ENCODE measurements at places on chromosomes 4 and X.
A peak's percentile ranks its signal among the peaks of the same experiment; 100 is the strongest.

GRCh38 chr4:26171941-26172340 lies 148.9 kb upstream of the RBPJ start:
- peak; percentile 82 for DNase-seq

DNA sequence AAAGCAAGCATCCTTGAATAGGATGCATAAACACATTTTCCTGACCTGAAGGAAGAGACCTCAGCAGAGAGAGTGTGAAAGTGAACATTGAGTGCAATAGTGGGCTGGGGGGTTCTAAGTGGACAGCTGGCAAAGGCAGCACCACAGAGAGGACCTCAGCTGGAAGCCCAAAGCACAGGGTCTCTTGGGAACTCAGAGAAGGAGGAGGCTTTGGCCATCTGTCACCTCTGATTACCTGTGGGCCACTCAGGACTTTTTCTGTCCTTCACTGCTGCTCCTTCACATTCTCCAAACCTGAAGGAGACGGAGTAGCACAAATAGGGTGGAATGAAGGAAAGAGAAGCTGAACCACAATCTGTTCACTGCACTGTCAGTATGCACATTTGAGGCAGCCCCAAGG lies 37.9 kb upstream of the FAT4 start:
- no peak for DNase-seq

GRCh38 chr4:148857239-148857972 lies 415.2 kb upstream of the NR3C2 start:
- DNase-seq, result no peak

- DNase-seq, result no peak
Observed at GRCh38 chrX:11334165-11334564, 41.0 kb downstream of the AMELX start.

- DNase-seq, result no peak
Observed at GRCh38 chr4:8045909-8046308, 106.2 kb upstream of the AFAP1 start.

DNA sequence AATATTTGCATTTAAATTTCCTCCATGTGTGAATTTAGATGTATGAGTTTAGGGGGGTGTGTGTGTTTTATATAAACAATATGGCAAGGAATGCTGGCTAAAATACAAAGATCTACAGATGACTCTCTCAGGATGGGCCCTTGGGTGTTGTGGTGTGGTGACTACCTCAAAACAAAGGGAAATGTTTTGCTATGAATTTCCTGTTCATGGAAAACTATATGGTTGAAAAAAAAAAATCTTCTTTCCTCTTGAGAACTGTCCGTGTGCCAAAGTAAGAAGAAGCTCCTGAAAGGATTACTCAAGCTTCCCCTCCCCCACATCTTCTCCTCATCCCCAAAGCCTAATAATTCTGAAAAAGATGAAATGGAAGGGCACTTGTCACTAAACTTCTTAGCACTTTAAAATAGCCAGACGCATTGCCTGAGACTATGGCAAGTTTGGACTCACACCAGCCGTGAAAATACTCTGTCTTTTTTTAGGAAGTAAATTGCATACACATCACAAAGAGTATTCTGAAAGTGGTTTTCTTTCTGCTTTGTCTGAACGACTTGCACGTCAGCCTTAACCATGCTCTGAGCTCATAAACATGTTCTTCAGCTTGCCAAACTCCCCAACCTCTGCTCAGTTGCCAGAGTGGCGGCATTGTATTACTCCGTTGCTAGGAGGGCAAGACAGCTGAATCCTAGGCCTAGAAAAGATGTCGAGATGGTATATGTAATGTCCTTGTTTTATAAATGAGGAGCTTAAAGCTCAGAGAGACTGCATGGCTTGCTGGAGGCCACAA lies 250.4 kb upstream of the JADE1 start:
- peak; percentile 44 for DNase-seq

DNA sequence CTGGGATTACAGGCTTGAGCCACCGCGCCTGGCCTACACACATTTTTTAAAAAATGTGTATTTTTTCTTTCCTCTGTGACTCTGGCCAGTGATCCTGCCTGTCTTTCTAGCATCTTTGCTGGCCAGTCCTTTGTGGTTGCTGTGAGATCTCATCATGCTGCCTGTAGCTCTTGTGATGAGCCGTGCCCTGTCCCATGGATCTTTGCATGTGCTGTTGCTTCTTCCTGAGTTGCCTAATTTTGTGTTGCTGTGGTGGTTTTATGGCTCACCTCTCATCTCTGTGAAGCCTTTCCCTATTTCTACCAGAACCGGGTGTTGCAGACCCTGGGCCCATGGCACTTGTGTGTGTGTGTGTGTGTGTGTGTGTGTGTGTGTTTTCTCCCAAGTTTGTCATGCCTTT lies 8.3 kb downstream of the NSD2 start:
- DNase-seq, result no peak

DNA sequence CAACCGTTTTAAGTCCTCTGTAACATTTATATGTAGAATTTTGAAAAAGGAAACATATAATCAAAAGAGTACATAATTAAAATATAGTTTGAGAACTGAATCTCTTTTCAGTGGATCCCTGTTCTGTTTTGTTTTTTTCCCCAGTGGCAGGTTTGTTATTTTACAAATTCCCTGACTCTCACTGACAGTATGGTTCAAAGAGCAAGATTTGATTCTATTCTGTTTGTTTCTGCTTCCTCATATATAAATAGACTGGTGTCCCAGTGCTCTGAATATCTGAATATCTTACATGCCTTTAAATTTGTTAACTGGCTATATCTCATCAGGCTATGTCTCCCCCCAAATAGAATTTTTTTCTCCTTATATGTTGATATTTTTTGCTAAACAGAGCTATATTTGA lies 16.6 kb downstream of the SULT1E1 start:
- DNase-seq, result no peak

GRCh38 chrX:150365051-150365989 lies 2.2 kb downstream of the MAMLD1 start:
- DNase-seq, result peak; percentile 29

DNA sequence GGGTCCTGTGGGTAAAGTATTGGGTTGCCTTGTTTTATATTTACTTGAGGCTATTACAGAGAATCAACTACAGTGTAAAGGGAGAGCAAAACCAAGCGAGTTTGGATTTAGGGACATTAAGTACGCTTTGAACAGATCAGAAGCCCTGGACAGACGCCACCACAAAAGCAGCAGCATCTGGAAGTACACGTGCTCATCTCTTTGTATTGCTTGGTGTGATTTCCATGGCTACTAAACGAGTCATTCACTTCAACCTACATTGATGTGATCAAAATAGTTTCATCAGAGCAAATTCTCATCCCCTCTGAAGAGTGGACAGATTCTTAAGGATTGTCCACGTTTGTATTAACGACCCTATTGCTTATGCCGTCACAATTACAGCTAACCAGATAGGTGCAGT lies 85.1 kb downstream of the SORBS2 start:
- DNase-seq, result no peak

DNA sequence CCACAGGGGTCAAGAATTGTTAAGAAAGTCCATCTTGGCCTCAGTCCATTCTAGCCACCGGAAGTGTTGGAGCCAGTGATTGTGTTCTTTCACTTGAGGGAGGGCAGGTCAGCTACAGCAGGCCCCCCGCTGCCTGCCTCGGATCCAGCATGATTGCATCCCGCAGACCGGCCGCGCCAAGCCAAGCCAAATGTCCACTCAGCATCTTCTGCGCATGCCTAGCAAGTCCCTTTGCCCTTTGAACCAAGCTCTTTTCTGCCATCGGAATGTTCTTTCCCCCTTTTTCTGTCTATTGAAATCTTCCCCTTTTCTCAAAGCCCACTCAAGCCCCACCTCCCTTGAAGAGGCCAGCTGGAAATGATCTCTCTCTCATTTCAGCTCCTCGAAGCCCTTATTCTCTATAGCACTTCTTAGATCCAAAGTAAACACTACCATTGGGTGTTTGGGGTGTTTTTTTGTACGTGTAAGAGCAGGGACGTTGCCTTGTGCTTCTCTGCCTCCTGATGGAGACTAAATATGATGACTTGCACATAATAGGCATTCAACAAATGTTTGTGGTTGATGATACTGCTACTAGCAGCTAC lies 147.8 kb upstream of the BCOR start:
- no peak for DNase-seq

DNA sequence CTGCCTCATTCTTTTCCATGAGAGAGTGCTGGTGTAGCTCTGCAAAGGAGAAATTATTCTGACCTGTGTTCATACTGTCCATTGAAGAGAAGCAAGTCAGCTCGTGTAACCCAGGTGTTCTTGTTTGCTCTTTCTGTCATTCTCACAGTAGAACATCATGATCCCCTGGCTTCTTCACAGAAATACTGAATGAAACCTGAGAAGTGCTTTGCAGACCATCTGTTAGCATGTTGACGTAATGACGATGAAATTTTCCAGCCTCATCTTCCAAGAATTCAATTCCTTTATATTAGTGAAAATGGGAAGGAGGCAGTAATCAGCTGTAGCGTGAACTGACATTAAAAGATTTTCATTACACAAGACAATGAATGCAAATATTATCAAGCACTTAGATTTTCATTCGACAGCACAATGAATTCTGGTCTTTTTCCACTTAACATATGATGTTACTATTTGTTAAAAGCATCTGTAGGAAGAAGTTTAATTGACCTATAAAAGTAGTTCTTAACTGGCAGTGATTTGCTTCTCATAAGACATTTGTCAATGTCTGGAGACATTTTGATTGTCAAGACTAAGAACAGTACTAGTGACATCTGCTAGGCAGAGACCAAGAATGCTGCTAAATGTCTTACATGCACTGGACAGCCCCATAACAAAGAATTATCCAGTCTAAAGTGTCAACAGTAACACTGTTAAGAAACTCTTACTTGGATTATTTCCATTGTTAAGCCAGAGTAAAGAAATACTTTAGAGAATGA lies 246.3 kb downstream of the BANK1 start:
- DNase-seq, result peak; percentile 23

GRCh38 chr4:108762559-108763225 lies at the start of gene ETNPPL:
TSS of gene ETNPPL (minus strand) at chr4:108763053. CDS start at chr4:108762898, 155 bp downstream.
- DNase-seq, result no peak

- no peak for DNase-seq
Observed at GRCh38 chr4:184438375-184438774, 36.0 kb downstream of the IRF2 start.

DNA sequence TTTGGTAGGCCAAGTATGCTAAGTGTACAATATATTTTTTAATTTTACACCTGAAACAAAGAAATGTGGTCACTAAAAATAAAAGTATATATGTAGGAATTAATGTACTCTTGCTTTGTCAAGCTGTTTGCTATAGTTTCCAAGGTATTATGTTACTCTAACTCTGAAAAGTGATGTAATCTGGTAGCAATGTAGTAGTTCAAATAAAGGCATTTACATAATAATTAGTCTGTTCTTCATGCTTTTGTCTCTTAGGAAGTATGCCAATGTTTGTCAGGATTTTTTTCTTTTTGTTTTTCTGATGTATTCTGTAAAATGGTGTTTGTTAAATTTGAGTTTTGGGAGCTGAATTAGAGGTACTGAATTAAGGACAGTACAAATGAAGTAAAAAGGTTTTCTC lies 89.5 kb downstream of the PLS3 start:
- DNase-seq, result peak; percentile 24

DNA sequence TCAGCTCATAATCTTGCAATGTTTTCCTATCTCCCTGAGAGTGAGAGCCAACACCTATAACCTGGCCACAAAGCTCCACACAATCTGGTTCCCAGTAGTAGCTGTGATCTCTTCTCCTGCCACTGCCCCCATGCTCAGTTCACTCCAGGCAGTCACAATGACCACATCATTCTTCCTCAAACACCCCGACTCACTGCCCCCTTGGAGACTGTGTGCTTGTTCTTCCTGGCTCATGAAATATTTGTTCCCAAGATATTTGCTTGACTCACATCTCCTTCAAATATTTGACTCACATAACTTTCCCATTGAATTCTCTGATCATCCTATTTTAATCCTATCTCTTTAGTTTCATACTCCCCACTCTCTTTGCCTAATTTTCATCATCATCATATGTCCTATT lies 173.7 kb downstream of the AREG start:
- no peak for DNase-seq

DNA sequence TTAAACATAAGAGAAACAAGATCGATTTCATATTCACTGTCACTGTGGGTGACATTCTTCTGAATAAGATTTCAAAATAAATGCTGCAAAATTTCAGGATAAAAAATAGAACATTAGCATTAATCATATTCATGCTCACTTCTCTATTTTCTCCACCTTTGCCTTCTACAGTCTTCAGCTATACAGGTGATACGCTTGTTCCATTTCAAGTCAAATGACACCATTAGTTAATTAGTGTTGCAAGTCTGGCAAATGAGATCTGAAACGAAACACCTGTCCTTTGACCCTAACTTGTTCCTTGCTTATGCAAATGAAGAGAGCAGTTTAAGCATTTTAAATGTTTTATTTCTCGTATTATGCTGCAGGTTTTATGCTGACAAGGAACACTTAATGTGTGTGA lies 667.5 kb upstream of the MAGEB2 start:
- DNase-seq, result no peak

All from fibroblast of the conjunctiva (primary cell).